WTC11 (cell line): ENCODE measurements at places on chromosomes 5 and 9. TPM values are rescaled to one million over a fixed set of nuclear protein-coding genes. Genes with fewer than 3 reads are reported as not detected.

The CD72 gene
- 2.9 to 4.6 TPM (median 4.5 TPM) in 3 replicates for total RNA-seq

The AP3S1 gene
- total RNA-seq, result 60.8 to 78.5 TPM (median 71.2 TPM) in 3 replicates

The NEUROG1 gene
- total RNA-seq, result 0.13 to 0.18 TPM in 2 of 3 replicates, not detected in the other

DNA sequence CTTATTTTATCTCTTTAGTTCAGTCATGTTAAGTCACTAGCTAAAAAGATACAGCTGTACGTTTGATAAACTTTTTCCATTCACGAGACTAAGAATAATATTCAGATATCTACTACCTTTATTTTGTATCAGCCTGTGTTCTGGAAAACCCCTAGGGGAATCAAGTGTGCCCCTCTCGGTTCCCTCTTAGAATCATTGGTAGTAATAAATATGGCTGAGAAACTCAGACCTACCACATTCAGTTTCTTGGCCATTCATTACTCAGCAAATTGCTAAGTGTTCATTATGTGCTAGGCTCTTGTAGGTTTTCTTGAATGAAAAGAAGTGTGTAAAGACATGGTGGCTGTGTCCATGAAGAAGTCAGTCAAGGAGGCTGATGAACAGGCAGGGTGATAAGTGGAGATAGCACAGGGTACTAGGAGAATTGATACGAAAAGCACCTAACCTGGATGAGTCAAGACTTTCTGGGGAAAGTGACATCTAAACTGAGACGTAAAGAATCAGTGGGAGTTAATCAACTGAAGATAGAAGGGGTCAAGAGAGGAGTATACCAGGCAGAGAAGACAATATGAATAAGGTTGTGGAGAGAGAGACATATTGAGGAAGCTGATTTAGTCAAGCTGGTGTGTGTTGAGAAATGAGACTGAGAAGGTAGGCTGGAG, 86.2 kb downstream of the CSNK1G3 start:
- H3K27ac ChIP-seq, result peak overlapping the region; percentile 47; the same call in 1 of the 2 replicates

GRCh38 chr9:126480813-126481212, 132.9 kb upstream of the LMX1B start:
- H3K27ac ChIP-seq, result no peak overlapping the region
- no peak overlapping the region for H3K4me3 ChIP-seq
- peaks cover 5% of the 10 kb centered on the region; the same call in 1 of the 2 replicates for H3K36me3 ChIP-seq

DNA sequence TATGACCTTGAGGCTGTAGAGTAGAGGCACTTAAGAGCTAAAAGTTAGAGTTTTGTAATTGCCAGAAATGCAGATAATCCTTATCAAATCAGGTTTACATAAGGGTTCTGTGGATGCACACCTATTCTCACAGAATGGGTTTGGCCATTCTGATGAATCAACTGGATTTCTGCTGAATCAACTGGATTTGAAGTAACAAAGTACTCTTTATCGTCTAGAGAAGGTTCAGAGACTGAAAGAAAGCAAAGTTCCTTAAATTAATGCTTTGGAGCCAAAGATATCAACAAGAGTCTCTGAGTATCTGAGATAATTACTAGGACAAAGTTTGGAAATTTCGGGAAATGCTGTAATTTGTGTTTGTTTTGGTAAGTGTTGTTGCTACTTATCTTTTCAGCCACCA, 669.6 kb upstream of the ZNF608 start:
- H3K4me1 ChIP-seq, result peaks cover 57% of the 10 kb centered on the region
- H3K4me3 ChIP-seq, result no peak overlapping the region
- H3K27ac ChIP-seq, result no peak overlapping the region; the same call in 1 of the 2 replicates
- H3K27me3 ChIP-seq, result no peaks in the 10 kb centered on the region
- H3K36me3 ChIP-seq, result no peaks in the 10 kb centered on the region
- no peak for DNase-seq

GRCh38 chr5:90874066-90874465, 315.5 kb downstream of the ADGRV1 start:
- peaks cover 3% of the 10 kb centered on the region for H3K36me3 ChIP-seq
- DNase-seq, result no peak
- no peaks in the 10 kb centered on the region for H3K27me3 ChIP-seq
- no peak overlapping the region for H3K4me3 ChIP-seq
- peak overlapping the region; percentile 24; the same call in 1 of the 2 replicates for H3K27ac ChIP-seq
